Stimulated activated CD4-positive, alpha-beta T cell treated with anti-CD3 and anti-CD28 coated beads, Interleukin-4, amount 100 ng/mL, for 1 hour (primary cell): ENCODE measurements at places on chromosomes 3 and 15.

- no peak for DNase-seq
These were observed 72.5 kb downstream of the VPS8 start for GRCh38 chr3:184884359-184885017.

DNA sequence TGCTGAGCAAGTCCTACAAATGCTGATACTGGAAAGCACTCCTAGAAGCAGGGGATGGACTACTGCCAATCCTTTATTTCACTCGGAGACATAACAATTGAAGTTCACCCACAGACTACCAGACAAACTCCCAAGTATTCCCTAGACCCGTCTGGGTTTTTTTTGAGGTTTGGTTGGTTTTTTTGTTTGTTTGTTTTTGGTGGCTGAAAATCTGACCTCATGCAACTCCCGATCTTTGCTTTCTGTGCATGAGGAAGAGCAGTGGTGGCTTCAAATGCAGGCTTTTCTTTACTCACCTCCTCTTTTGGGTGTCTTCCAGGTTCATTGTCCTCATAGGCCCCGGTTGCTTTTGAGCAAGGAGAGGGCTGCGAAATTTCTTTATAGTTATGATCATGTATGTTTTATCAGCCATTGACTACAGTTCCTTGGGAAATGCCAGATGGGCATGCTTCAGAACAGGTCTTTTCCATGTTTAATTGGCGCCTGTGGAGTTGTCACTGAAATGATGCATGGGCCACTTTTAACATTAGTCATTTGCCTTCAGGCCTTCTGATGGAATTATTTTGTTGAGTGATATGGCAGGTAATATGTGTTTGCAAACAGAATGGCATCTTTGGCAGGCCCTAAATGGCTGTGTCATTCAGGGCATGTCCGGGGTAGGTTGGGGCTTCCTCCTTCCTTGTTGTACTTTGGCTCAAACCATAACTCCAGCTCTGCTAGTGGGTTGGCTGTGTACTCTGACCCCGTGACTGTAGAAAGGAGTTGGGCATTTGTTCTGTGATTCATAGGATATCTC lies 81.3 kb upstream of the ZBED2 start:
- no peak for DNase-seq

DNA sequence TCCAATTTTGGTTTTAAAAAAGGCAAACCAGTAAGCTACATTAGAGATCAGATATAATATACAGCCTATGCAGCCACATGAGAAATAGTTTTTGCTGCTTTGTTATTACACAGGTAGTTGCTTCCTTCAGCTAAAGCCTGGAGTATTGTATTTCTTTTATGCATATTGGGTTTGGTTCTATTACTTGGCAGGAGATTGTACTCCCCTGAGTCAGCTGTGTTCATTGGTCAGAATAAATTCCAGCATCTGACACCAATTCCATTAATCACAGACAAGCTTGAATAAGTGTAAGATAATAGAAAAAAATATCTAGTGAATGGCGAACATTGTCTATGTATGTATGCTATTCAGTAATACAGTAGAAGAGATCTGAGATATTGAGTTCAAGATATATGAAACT lies 26.1 kb upstream of the ZCWPW2 start:
- DNase-seq, result no peak

DNA sequence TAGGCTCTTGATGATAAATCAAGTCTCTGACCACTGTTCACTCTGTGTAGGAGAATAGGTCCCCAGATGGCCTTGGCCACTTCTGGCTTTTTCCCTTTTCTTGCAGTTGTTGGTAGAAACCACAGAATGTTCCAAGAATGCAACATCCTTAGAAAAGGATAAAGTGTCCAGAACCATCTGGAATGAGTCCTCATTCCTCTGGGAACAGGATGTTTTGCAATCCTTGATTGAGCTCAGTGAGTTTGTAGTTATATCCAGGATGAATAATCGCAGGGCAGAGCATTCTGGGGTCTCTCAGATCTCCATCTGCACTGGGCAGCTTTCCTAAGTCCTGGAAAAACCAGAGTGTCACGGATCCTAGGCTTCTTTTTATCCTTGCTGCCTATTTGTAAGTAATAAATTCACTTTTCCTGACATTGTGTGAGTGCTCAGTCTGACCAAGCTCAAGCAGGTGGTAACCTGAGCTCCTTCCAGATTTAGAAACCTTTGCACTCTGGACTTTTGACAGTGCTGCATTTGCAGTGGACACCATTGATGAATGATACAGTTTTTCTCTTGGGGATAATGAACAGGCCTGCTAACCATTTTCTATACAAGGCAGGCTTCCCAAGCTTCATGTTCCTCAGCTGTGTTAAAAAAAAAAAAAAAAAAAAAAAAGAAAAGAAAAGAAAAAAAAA lies 1028.6 kb downstream of the OTOL1 start:
- no peak for DNase-seq

- DNase-seq, result no peak
These were observed 20.6 kb upstream of the FBLN2 start for GRCh38 chr3:13528217-13528867.

DNA sequence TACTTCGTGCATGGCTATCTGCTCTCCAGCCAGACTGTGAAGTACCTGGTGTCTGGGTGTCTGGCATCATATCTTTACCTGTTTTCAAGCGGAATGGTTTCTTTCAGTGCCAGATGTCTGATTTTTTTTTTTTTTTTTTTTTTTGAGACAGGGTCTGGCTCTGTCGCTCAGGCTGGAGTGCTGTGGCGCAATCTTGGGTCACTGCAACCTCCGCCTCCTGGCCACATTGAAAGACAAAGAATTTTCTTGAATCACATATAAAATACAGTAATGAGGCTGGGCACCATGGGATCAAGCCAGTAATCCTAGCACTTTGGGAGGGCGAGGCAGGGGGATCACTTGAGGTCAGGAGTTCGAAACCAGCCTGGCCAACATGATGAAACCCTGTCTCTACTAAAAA lies 2.8 kb upstream of the MESP1 start:
- no peak for DNase-seq

- DNase-seq, result no peak
These were observed 116.5 kb downstream of the ANO10 start for GRCh38 chr3:43505351-43505750.

DNA sequence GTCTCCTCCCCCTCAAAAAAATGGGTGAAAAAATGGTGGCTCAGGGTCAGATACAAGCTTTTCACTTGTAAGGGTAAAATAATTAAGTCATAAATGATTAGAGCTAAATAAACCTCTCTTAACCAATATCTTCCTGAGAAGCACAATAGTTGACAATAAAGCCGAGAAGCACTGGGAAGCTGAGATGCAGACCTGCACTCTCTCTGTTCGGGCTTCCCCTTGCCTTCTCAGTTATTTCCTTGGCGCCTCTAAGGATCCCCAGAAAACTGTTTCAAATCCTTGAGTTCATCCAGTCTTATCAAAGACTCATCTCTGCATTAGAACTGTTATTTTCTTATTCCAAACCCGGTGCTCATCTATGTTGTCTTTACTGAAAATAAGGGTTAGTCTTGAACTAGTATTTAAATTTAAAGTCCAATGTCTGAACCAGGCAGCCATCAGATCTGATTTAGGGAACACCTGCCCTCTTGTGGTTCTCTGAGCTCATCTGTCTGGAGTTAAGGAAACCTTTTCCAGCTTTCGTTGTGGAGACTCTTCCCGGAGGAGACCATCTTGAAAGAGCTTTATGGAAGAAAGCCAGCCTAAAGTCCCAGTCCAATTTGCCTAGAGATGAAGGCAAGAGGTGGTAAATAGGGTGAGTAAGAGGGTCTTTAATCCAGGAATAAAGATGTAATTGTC lies 256.4 kb upstream of the MCTP2 start:
- no peak for DNase-seq
